ENCODE measurements at places on chromosomes 2 and 18.

GRCh38 chr18:72555101-72555500, 11.0 kb upstream of the CBLN2 start:
- DNase-seq: no peak

- DNase-seq: no peak
Measured at GRCh38 chr2:39852831-39853230, 73.8 kb upstream of the THUMPD2 start.

DNA sequence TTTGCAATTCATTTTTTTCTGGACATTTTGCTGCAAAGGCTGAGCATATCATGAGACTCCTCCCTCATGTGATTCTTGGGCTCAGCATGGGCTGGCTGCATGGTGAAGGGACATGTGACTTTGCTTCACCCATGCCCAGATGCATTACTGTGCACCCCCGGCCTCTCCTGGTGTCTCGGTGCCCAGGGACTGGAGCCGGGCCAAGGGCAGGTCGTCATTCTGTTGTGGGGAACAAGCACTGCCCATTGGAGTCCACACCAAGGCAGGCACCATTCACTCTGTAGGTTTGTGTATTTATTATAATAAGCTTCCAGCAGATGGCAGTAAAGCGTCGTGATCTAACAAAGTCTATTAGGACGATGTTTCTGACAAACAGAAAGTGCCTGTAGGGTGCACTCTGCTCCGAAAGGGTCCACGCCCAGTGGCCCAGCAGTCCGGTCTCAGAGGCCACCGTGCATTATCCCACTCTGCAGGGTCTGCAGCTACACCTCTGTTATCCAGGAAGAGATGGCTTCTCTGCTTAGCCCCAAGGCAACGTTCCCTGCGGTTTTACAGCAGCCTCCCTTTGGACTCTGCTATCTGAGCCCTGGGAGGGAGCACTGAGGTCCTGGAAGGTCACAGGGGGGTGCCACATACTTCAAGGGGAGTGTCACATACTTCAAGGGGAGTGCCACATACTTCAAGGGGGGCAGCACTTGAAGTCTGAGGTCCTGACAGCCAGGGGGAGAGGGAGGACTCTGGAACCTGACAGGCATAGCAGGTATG, 219.6 kb downstream of the TSN start:
- peak; percentile 63 for DNase-seq

- DNase-seq: no peak
Measured at GRCh38 chr2:154706660-154707059, 8.2 kb downstream of the KCNJ3 start.
